ENCODE measurements at places on chromosomes 1 and 21. TPM values are rescaled to one million over a fixed set of nuclear protein-coding genes. Genes with fewer than 3 reads are reported as not detected.

DNA sequence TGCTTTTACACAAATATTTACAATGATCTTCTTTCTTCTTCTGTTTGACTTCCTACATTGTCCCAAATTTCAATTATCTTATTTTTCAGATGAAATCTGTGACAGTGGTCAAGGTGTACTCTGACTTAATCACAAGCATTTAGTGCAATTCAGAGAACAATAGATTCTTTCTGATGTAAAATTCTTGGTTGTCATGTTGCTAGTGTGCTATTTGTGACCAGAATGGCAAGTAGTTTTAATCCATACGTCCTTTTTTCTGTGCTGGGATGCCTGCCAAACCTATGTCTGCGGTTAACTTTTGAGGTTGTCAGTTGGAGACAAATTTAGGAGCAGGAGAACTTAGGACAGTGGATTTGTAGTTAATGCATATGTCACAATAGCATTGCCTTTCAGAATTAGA, 31.0 kb downstream of the NCAM2 start:
- H3K4me3 ChIP-seq: no peak overlapping the region
- H3K27ac ChIP-seq: no peak overlapping the region
- no peaks in the 10 kb centered on the region for H3K27me3 ChIP-seq
- H3K4me1 ChIP-seq: no peaks in the 10 kb centered on the region
- no peak for DNase-seq

- H3K27me3 ChIP-seq: peaks cover 26% of the 10 kb centered on the region
- peaks cover 35% of the 10 kb centered on the region for H3K4me1 ChIP-seq
- H3K4me3 ChIP-seq: peak overlapping the region; percentile 66
- DNase-seq: peak; percentile 80
- no peaks in the 10 kb centered on the region for H3K36me3 ChIP-seq
Observed at GRCh38 chr1:31760471-31761470, 3.4 kb downstream of the ADGRB2 start.

AMY1B gene
- 0.16 TPM for polyA plus RNA-seq

GRCh38 chr21:40243685-40244084, 376.4 kb downstream of the PCP4 start:
- no peaks in the 10 kb centered on the region for H3K36me3 ChIP-seq
- no peak overlapping the region for H3K4me3 ChIP-seq
- no peak overlapping the region for H3K27ac ChIP-seq

S100A2 gene
- polyA plus RNA-seq: 0.19 TPM

SERPINC1 gene
- 0.12 TPM for polyA plus RNA-seq

DNA sequence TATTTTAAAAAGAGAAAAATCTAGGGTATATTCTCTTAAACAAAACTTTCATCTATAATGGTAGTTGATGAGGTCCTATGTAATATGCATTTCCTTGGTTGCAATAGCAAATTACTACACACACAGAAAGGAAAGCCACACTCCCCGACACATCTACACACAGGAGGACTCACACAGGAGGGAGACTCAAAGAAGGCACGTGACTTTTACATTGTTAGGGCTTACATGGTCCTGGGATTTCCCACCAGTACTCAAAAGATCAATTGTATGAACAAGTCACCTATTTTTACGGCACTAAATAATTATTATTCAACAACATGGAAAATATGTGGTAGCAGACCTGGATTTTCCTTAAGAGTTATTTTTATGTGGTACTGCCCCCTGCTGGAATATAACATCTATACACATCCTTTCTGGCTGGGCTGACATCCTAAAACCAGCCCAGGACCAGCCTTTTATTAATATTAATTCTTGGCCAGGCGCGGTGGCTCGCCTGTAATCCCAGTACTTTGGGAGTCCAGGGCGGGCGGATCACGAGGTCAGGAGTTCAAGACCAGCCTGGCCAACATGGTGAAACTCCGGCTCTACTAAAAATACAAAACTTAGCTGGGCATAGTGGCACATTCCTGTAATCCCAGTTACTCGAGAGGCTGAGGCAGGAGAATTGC, 33.9 kb upstream of the LGALS8 start:
- peak; percentile 65 for DNase-seq
- no peaks in the 10 kb centered on the region for H3K36me3 ChIP-seq
- H3K4me3 ChIP-seq: no peak overlapping the region
- H3K27ac ChIP-seq: no peak overlapping the region
- no peaks in the 10 kb centered on the region for H3K4me1 ChIP-seq

- H3K27me3 ChIP-seq: peaks cover 33% of the 10 kb centered on the region
- no peak overlapping the region for H3K4me3 ChIP-seq
- peaks cover 7% of the 10 kb centered on the region for H3K4me1 ChIP-seq
- no peak overlapping the region for H3K27ac ChIP-seq
Observed at GRCh38 chr1:46469881-46470280, 19.8 kb upstream of the DMBX1 start.

DNA sequence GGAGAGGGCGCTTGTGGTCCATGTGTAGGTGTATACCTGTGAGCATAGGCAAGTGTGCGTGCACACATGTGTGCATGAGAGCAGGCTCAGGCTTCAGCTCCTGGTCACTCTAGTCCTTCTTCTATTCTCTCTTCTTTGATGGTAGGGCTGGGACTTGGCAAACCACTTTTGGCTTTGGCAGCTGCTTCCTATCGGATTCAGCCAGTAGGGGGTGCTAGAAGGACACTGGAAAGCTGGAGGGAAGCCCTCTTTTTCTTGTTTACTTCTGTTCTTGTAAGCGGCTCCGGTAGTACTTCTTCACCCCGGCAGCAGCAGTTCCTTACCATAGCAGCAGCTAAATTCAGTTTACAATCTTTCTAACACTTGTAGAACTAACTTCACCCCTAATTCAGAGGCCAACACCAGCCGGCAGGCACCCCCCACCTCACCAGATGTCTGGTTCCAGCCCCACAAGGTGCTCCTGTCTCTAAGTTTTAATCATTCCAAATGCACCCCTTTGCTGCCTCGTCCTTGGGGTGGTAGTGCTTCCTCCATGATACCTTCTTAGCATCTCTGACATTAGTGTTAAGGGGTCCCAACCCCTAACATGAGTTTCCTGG, 25.1 kb downstream of the NENF start:
- H3K4me3 ChIP-seq: no peak overlapping the region
- peak; percentile 56 for DNase-seq
- no peaks in the 10 kb centered on the region for H3K4me1 ChIP-seq
- H3K27me3 ChIP-seq: peaks cover 4% of the 10 kb centered on the region

DCST1 gene
- polyA plus RNA-seq: 0.52 TPM

GRCh38 chr1:206685769-206686477, 1.2 kb downstream of the MAPKAPK2 start:
- peak overlapping the region; percentile 70 for H3K4me3 ChIP-seq
- H3K27me3 ChIP-seq: no peaks in the 10 kb centered on the region
- H3K27ac ChIP-seq: peak overlapping the region; percentile 76
- DNase-seq: peak; percentile 76
- peaks cover 67% of the 10 kb centered on the region for H3K4me1 ChIP-seq

- no peaks in the 10 kb centered on the region for H3K36me3 ChIP-seq
- DNase-seq: peak; percentile 8
- H3K4me3 ChIP-seq: no peak overlapping the region
- H3K4me1 ChIP-seq: no peaks in the 10 kb centered on the region
- no peaks in the 10 kb centered on the region for H3K27me3 ChIP-seq
Observed at GRCh38 chr1:162357681-162358266, 18.9 kb downstream of the SPATA46 start.

CD58 gene
- polyA plus RNA-seq: 12.3 TPM

DNA sequence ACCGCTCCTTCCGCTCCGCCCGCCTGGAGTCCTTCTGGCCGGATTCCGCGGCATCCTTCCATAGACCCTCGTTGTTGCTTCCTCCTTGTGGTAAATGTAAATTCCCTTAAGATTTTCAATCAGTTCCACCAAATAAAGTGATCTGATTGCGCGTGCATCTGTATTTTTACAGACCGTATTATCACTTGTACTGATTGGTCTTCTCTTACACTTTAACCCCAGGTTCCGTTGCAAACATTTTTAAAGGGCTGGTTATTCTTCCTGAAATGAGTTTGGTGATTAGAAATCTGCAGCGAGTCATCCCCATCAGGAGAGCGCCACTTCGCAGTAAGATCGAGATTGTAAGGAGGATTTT, 483 bp downstream of the YBEY start:
- H3K36me3 ChIP-seq: peaks cover 19% of the 10 kb centered on the region
- peak overlapping the region; percentile 87 for H3K27ac ChIP-seq
- no peaks in the 10 kb centered on the region for H3K27me3 ChIP-seq
- no peak for DNase-seq
- peak overlapping the region; percentile 68 for H3K4me3 ChIP-seq
- peaks cover 33% of the 10 kb centered on the region for H3K4me1 ChIP-seq

DNA sequence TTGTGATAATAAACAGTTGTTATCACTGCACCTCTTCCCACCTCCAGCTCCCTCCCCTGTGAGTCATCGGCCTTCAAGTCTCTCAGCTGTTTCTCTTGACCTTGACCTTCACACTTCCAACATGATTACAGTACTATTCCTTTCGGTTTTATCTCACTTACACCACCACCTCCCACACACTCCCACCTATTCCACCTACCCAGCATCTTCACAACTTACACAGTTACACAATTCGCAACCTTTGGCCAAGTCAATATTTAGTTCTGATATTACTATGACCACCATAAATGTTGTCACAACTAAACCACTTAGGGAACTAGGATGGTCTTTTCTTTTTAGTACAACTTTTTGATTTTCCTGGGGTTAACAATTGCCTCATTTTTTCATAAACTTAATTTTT, 60.2 kb downstream of the RIPK4 start:
- no peak overlapping the region for H3K27ac ChIP-seq
- no peaks in the 10 kb centered on the region for H3K27me3 ChIP-seq
- DNase-seq: no peak
- H3K4me3 ChIP-seq: no peak overlapping the region
- H3K4me1 ChIP-seq: no peaks in the 10 kb centered on the region

GRCh38 chr21:46634427-46634826, 1.0 kb upstream of the PRMT2 start:
- H3K4me3 ChIP-seq: no peak overlapping the region
- H3K4me1 ChIP-seq: peaks cover 20% of the 10 kb centered on the region
- no peak overlapping the region for H3K27ac ChIP-seq
- no peaks in the 10 kb centered on the region for H3K27me3 ChIP-seq
- H3K36me3 ChIP-seq: peaks cover 5% of the 10 kb centered on the region

DNA sequence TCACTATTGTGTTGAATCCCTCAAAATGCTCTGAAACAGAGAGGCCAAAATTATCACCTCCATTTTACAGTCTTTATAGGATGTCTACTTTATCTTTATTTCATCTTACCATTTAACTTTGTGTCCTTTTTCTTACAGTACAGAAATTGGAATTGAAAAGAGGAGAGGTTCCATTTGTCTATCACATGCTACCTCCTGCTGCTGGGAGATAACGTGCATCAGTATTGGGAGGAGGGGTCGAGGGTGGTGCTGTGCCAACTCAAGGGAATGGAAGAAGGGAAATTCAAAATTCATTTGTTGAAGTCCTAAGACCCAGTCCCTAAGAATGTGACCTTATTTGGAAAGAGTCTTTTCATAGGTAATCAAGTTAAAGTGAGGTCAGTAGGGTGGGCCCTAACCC, 85.3 kb downstream of the HHIPL2 start:
- DNase-seq: no peak
- H3K36me3 ChIP-seq: no peaks in the 10 kb centered on the region
- H3K4me1 ChIP-seq: peaks cover 15% of the 10 kb centered on the region

- peak overlapping the region; percentile 94 for H3K27ac ChIP-seq
- no peaks in the 10 kb centered on the region for H3K27me3 ChIP-seq
- peaks cover 21% of the 10 kb centered on the region for H3K4me1 ChIP-seq
- H3K36me3 ChIP-seq: no peaks in the 10 kb centered on the region
- peak overlapping the region; percentile 86 for H3K4me3 ChIP-seq
Observed at GRCh38 chr1:193060406-193060805, 994 bp downstream of the RO60 start.

DNA sequence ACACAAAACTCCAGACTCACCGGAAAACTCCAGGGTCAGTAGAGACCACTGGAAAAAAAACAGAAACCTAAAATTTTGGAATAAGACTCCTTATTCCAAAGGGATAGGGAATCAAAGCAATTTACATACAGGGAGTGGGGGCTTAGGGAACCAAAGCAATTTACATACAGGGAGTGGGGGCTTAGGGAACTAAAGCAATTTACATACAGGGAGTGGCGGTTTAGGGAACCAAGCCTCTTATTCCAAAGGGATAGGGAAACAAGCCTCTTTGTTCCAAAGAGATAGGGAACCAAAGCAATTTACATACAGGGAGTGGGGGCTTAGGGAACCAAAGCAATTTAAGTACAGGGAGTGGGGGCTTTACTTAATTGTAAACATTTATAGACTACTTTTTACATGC, 28.4 kb upstream of the TTLL7 start:
- no peaks in the 10 kb centered on the region for H3K4me1 ChIP-seq
- no peaks in the 10 kb centered on the region for H3K36me3 ChIP-seq
- no peak overlapping the region for H3K4me3 ChIP-seq
- DNase-seq: no peak
- H3K27ac ChIP-seq: no peak overlapping the region

- no peak overlapping the region for H3K4me3 ChIP-seq
- no peak overlapping the region for H3K27ac ChIP-seq
- H3K36me3 ChIP-seq: no peaks in the 10 kb centered on the region
Observed at GRCh38 chr1:112803906-112804762, 89.0 kb upstream of the PPM1J start.

DNA sequence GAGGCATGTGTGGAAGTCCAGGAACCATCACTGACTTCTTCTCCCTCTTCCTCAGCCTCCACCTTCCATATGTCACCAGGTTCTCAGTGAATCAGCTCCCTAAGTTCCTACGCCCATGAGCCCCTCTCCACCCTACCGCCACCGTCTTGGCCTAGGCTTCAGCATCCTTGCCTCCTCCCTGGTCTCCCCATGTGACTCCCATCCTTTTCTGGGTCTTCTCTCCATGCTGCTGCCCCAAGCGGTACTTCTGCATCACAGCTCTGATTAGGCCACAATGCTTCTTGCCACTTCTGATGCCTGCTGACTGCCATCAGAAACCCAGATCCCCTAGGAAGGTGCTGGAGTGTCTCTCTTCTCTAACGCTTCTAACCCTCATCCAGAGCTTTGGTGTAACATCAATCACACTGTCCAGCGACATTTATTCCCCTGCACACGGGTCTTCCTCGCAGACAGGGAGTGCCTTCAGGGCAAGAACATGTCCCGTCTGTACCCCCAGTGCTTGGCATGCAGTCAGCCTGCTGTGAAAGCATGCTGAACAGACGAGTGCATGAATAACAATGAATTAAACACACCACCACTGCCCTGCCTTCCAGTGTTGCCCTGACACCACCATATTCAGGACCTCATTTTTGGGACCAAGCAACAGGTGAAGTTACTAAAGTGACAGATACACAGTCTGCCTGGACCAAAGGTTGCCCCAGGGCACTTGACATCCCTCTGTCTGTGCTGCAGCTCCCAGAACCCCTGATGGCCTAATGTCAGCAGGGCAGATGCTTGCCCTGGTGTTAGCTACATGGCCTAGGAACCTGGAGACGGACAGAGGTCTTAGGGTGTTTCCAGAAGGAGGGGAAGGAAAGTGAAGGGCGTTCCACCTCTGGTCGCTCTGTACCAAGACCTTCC, 158.7 kb upstream of the EDN2 start:
- H3K27me3 ChIP-seq: no peaks in the 10 kb centered on the region
- H3K27ac ChIP-seq: no peak overlapping the region
- H3K36me3 ChIP-seq: no peaks in the 10 kb centered on the region
- H3K4me1 ChIP-seq: peaks cover 64% of the 10 kb centered on the region

Data from B cell (primary cell).